Left ventricle myocardium superior (tissue), 1 donor: ENCODE measurements at places on chromosomes 5 and 9.

DNA sequence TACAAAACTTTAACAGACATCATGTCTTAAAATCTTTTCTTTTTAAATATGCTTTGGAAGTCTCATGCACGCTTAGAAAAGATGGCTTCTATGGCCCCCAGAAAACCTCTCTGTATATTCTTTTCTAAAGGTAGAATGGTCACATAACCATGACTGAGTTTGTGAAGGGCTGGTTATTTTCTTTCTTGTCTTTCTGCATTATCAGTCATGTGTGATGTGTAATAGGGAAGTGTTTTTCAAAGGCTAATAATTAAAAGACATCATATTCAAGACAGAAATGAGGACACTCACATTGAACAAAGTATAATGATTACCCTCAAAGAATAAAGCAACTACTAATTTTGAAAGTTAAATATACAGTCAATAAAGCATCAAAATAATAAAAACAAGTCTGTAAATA, 253.4 kb downstream of the TRPM3 start:
- DNase-seq, result no peak

GRCh38 chr9:69122082-69122548, 52.0 kb upstream of the TJP2 start:
- DNase-seq, result peak; percentile 84

DNA sequence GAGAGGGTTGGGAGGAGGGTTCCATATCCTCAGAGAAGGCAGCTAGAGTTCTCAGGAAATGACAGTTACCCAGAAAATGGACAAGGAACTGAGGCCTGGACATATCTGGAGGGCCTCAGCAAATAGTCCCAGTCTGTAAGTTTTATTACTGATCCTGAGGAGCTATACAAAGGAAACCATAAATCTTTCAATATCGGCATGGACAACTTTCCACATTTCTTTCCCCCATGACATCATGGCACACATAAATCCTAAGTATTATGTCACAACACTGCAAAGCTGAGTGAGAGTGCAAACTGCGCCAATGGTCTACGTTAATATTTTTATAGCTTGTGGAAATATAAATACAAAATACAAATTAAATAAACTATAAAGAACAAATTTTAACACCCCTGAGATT, 1356.2 kb upstream of the C9orf72 start:
- DNase-seq, result no peak

GRCh38 chr5:493119-493701, 31.0 kb downstream of the SLC9A3 start:
- DNase-seq, result no peak

DNA sequence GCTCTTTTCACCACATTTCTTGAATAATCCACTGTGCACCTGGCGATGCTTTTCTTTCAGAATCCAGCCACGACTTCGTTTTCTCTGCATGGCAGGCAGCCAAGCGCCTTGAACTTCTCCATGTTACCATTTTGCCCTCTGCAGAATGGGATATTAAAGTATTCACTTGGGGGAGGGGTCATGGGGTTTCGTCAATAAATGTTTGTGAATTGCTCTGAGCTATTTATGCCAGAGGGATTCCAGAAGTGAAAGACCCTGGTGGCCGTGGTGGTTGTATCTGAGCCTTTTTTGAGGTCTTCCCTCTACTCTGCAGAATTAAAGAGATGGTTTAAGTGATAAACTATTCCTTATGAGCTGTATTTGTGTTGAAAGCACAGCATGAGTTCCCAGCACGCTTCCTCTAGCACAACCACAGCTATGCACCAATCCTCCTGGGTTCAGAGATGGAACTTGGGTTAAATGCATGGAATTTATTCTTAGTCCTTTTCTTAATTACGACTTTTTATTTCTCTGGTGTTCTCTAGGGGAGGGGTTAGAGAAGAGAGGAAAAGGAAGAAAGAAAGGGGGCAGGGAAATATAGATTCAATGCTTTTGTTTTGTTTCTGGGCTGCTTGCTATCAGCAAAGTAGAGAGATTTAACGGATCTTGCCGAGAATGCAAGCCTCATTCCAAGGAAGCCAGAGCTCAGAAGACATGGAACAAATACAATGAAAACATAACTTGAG, 478.2 kb upstream of the TNC start:
- no peak for DNase-seq

DNA sequence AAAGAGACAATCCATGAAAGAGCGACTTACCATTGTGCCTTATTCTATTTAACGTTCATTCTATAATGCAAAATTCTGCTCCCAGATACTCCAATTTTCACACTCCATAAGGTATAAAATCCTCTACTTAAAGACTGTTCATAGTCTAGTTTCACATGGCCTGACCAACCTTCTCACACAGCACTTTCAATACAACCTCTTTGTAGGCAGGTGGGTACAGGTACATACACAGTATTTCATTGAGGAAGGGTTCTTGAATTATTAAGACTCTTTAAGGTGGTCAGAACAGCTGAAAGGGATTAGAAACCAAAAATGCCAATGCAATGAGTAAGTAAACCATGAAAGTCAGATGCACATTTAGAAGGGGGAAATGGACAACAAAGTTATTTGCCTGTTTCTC, 352.0 kb downstream of the PARP8 start:
- DNase-seq, result no peak

GRCh38 chr5:81980160-81980559, 8.3 kb downstream of the ATG10 start:
- no peak for DNase-seq

DNA sequence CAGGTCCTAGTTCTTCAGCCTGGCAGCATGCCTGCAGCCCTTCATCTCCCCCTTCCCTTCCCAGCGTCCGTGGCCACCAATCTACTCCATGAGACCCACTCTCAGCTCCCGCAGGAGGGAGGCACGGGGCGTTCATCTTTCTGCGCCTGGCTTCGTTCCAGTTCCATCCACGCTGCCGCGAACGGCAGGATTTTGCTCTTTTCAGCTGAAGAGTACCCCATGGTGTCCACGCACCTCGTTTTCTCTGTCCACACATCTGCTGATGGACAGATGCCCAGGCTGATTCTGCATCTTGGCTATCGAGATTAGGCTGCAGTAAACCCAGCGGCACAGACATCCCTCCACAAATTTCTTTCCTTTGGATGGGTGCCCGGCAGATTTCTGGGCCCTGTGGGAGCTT, 30.5 kb upstream of the NKD2 start:
- no peak for DNase-seq

DNA sequence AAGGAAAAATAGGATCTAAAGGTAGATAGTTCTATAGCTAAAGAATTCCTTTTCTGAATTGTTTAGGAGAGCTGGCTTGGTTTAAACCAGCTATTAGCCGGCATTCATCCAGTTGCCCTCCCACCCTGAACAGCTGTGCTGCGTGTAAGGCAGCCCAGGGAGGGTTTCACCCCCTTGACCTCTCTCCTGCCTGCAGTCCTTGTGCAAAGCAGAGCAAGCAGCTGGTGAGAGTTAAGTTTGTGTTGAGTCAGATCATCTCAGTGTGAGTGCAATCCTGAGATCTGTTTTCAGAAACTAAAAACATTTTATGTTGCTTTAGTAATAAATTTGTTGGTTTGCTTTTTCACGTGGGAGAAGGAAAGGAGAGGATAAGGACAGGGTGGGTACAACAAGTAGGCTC, 13.0 kb downstream of the SLC25A25 start:
- no peak for DNase-seq

- no peak for DNase-seq
These were observed 239.0 kb downstream of the EBF1 start for GRCh38 chr5:158860706-158861105.

DNA sequence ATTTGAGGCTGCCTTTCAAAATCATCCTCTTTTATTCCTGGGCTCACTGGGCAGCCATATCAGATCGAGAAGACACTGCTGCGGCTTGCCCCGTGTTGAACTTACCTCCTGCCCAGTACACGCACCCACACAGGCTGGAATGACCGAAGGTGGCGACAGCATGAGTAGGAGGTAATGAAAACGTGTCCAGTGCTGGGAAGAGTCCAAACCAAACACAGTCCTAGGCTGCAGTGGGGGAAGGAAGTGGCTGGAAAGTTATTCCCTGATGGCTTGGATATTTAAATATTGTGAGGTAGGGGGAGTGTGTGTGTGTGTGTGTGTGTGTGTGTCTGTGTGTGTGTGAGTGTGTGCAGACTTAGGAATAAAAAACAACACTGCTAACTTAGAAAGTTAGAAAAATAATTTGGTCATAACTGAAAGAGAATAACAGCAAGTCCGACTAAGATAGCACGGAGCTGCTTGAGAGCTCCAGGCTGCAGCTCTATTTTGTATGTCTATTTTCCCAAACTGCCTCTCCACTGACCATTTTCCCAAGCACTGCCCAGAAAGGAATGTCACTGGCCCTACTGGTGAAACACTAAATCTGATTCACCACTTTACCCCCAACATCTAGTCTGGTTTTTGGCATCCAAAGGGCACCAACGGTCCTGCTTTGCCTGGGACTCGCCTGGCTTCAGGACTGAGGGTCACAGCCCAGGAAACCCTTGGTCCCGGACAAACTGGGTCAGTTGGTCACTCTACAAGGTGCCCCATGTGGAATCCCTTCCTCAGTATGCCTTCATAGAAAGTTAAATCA, 41.2 kb downstream of the ANKH start:
- no peak for DNase-seq

DNA sequence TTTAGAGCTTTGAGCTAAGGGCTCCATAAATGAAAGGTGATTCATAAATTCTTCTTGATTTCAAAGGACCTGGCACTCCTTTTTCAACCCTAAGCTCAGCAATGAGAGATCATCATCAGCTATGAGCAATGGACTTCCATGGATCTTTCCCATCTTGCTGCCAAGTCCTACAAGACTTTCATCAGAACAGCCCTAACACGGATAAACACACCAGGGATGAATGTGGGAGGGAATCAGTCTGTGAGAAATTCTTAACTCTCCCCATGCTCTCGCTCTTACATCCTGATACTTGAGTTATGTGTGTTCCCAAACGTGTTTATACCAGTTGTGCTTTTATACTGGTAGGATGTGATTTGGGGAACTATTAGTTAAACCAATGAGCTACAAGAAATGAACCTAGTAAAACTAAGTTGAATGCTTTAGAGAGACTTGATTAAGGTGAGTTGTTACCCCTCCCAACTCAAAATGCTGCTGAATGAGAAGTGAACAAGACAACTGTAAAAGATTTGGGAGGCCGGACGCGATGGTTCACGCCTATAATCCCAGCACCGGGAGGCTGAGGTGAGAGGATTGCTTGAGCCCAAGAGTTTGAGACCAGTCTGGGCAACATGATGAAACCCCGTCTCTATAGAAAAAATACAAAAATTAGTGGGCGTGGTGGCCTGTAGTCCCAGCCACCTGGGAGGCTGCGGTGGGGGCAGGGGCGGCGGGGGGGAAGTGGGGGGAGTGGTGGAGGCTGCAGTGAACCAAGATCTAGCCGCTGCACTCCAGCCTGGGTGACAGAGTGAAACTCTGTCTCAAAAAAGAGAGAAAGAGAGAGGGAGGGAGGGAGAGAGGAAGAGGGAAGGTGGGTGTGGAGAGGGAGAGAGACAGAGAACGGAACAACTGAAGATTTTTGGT, 5.2 kb upstream of the RPL26L1 start:
- no peak for DNase-seq

DNA sequence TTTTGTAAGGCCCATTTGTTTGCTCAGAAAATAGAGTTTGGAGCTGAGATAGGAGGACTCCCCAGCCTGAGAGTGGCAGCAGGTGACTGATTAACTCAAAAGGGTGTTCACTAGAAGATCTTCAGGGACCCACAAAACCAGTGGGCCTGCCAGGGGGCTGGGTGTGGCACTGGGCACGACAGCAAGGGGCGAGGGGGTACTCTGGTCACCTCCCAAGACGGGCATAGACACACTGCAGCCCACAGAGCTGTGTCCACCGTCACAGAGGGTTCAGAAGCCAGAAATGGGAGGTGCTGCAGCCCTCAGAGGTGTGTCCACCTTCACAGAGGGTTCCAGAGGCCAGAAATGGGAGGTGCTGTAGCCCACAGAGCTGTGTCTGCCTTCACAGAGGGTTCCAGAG, 75.6 kb upstream of the CACNA1B start:
- DNase-seq, result no peak

DNA sequence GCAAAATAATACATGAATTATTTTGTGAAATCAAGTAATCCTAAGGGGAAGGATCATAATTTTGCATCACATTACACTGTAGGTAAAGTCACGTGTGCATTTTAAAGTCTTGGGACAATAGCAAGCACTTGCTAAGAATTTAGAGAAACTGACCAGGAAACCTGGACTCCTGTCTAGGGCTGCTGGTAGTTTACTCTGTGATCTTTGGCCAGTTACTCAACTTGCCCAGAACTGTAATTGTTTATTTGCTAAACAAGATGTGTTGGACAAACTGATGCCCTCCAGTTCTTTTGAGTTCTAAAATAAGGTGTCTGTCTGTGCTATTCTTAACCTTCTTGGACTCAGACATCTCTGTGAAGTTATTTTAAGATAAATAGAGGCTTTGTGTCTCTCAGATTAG, 594.8 kb upstream of the DMAC1 start:
- no peak for DNase-seq

- DNase-seq, result no peak
These were observed 43.4 kb upstream of the COL5A1 start for GRCh38 chr9:134597957-134598883.

DNA sequence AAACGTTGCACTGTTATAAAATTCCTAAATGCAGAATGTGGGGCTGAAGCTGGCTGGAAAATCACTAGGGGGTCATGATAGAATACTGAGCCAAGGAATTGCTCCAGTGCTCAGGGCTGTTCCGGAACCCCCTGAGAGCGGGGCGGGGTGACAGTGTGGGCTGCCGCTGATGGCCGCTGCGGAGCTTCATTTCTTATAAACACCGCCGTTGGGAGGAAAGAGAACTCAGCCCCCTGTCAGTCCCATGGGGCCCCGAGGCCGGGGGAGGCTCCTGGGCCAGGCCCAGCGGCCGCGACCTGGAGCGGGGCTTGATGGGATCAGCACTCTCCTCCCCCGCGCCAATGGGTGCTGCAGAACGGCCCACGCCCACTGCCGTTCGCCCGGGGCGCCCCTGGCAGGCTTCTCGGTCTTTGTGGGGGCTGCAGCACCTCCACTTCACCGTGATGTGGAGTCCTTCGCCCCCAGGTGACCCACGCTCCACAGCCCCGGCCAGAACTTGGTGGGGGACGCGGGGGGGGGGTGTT, 5.2 kb upstream of the IRF1 start:
- DNase-seq, result peak; percentile 94

DNA sequence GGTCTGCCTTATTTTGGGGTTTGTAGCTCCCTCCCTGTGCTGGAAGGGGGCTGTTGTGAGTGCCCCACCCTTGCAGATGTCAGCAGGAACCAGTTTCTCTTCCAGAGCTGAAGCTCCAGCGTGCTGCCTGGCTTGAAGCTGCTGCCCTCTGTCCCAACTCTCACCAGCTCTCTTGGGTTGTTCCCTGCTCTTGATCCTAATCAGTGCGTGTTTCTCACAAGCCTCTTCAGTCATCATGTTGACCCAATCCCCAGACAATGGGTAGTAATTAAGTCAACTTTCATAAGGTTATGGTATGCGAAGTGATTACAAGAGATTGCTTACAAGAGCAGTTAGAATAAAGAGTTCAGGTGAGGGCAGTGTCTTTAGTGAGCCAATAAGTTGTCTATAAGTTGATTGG, 57.0 kb downstream of the PDE8B start:
- DNase-seq, result no peak

DNA sequence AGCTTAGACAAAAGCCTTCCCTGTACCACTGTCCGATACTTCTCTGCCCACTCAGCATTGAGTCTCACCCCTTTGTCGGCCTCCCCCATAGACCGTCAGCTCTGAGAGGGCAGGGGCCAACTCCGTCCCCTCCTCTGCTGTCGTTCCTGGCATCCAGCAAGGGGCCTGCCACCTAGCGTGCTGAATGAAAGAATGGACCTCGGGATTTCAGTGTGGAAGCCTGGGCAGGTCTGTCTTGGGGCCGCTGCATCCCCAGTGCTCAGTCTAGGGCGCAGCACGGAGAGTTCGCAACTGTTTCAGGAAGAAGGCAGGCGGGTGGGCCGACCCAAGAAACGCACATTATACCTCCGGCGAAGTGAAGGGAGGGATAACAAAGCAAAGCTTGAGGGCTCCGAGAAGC, 1.5 kb upstream of the TOR1B start:
- DNase-seq, result no peak
